Left lung (tissue), 14 donors: ENCODE measurements at places on chromosomes 7 and 10. TPM values are rescaled to one million over a fixed set of nuclear protein-coding genes. Genes with fewer than 3 reads are reported as not detected.
A peak's percentile ranks its signal among the peaks of the same experiment; 100 is the strongest.

GRCh38 chr7:70177166-70177565 lies 578.9 kb downstream of the AUTS2 start:
- H3K4me3 ChIP-seq, result no peak overlapping the region
- H3K27me3 ChIP-seq, result no peaks in the 10 kb centered on the region
- no peaks in the 10 kb centered on the region for H3K4me1 ChIP-seq

DNA sequence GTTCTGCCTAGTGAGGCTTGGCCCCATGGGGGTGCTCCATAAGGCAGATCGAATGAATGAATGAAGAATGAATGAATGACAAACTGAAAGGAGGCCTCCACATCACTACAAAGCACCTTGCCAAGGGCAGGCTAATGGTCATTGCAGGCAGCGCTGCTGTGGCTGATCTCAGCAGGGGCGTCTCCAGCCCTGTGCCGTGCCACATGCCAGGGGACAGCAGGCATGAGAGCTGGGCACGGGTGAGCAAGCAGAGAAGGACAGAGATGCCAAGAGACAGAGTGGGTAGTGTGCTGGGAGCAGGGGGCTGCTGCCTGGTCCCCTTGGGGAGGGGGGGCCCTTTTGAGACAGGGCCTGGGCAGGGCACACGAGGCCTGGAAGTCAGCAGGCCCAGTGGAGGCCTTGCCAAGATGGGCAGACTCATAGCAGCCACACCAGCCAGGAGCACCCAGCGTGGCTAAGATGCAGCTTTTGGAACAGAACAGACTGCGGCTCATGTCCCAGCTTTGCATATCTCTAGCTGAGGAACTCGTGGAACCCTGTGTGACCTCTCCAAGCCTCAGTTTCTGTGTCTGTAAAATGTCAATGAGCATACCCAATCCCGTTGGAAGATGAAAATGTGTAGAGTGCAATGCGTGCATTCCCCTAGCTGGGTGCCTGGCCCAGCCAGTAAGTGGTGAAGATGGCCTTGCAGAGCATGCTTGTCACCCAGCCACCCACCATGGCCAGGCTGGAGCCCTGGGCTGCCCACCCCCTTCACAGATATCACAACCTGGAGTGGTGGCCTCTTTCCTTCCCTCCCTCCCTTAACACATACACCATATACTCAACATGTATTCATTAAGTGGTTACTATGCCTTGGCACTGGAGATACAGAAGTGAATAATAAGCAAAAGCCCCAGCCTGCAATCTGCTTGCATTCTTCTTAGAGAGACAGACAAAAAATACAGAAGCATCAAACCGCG lies 61.1 kb upstream of the LRRC18 start:
- no peak overlapping the region for H3K27ac ChIP-seq
- no peaks in the 10 kb centered on the region for H3K27me3 ChIP-seq
- H3K36me3 ChIP-seq, result no peaks in the 10 kb centered on the region
- H3K4me3 ChIP-seq, result no peak overlapping the region

DNA sequence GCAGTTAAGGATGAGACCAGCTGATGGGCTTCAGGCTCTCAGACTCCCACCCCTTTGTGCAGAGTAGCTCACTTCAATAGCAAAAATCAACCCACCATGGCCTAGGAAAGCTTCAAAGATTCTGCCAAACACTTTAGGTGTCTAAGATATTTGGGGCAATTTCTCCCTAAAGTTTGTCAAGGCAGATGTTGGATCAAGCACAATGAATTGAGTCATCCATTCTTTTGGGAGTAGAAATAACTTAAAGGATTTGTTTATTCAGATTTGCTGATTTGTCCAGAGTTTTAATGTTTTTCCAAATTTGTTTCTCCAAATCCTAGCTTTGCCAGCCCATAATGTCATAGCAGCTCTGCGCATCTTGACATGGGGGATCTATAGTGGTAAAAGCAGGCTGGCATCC lies 855.1 kb downstream of the LRMDA start:
- no peak overlapping the region for H3K4me3 ChIP-seq
- H3K4me1 ChIP-seq, result no peaks in the 10 kb centered on the region
- no peak overlapping the region for H3K27ac ChIP-seq
- DNase-seq, result no peak
- no peaks in the 10 kb centered on the region for H3K36me3 ChIP-seq

- no peak for DNase-seq
- peaks cover 3% of the 10 kb centered on the region for H3K4me1 ChIP-seq
- no peak overlapping the region for H3K4me3 ChIP-seq
- no peak overlapping the region for H3K27ac ChIP-seq
- H3K27me3 ChIP-seq, result no peaks in the 10 kb centered on the region
- H3K36me3 ChIP-seq, result no peaks in the 10 kb centered on the region
Observed at GRCh38 chr7:69736126-69736810, 138.0 kb downstream of the AUTS2 start.

- no peaks in the 10 kb centered on the region for H3K36me3 ChIP-seq
- peaks cover 13% of the 10 kb centered on the region for H3K4me1 ChIP-seq
- H3K4me3 ChIP-seq, result peak overlapping the region; percentile 57
- H3K27me3 ChIP-seq, result no peaks in the 10 kb centered on the region
- H3K27ac ChIP-seq, result peak overlapping the region; percentile 94
Observed at GRCh38 chr7:116526897-116527296, 2.1 kb downstream of the CAV1 start.

DNA sequence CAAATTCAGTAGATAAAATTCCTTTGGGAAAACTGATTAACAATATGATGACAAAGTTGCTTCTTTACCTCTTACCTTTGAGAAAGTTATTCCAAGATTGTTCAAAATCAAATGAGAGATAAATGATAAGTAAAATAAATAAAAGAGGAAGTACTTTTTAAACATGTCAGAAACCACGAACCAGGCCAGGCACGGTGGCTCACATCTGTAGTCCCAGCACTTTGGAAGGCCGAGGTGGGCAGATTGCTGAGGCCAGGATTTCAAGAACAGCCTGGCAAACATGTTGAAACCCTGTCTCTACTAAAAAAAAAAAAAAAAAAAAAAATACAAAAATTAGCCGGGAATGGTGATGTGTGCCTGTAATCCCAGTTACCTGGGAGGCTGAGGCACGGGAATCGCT lies 296.6 kb downstream of the HGF start:
- H3K27ac ChIP-seq, result no peak overlapping the region
- H3K4me1 ChIP-seq, result no peaks in the 10 kb centered on the region
- no peak for DNase-seq
- no peaks in the 10 kb centered on the region for H3K36me3 ChIP-seq
- H3K27me3 ChIP-seq, result no peaks in the 10 kb centered on the region

GRCh38 chr7:101519324-101520023 lies 109.6 kb downstream of the MYL10 start:
- H3K27me3 ChIP-seq, result peaks cover 8% of the 10 kb centered on the region
- no peaks in the 10 kb centered on the region for H3K4me1 ChIP-seq
- no peak for DNase-seq
- H3K27ac ChIP-seq, result no peak overlapping the region
- no peak overlapping the region for H3K4me3 ChIP-seq

DNA sequence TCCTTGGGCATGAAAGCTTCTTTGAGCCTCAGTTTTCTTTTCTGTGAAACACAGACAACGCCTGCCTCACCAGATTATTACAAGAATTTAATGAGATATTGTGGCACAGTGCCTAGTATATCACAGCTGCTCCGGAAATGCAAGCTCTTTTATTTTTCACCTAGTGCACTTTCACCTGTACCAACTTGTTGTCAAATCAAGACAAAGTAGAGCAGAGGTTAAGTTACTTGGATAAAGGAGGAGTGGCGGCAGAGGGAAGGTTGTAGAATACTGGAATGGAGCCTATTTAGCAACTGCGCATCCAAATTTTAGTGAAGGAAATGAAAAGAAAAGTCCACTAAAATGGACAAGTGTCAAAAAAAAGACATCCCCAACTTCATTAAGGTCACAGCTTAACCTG lies 54.9 kb upstream of the RHOBTB1 start:
- H3K4me3 ChIP-seq, result no peak overlapping the region
- no peaks in the 10 kb centered on the region for H3K4me1 ChIP-seq
- no peaks in the 10 kb centered on the region for H3K36me3 ChIP-seq
- DNase-seq, result no peak
- no peaks in the 10 kb centered on the region for H3K27me3 ChIP-seq
- no peak overlapping the region for H3K27ac ChIP-seq

DNA sequence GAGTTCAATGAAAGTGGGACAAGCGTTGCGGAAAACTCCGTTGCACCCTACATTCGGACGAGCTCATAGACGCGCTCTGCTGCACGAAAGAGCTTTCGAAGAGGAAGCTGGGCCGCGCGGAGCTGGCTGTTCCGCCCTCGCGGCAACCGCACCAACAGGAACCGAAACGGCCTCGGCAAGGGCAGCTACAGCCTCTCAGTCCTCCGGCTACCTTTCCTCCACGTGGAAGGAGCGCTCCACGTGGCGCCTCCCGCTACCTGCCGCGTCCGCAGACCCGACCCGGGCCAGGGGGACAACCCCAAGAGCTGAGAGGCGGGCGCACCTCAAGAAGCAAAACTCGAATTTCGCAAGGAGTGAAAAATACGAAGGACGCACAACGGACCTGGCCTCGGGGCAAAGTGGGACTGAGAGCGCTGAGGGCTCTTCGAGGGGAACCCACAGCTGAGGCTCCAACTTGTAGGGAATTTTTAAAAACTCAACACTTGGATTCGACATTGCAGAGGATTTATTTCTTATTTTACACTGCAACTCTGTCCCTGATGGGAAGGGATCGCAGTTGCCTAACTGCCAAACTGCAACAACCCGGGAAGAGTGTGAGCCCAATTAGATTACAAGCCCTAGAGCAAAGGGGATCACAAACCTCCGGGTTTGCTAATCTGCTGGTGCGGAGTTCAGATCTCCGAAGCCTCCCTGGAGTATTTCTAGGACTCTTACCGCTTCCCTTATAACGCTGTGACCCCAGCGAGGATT lies 1.4 kb downstream of the HPSE2 start:
- DNase-seq, result peak; percentile 64
- H3K4me3 ChIP-seq, result peak overlapping the region; percentile 37
- H3K4me1 ChIP-seq, result peaks cover 10% of the 10 kb centered on the region
- peaks cover 100% of the 10 kb centered on the region for H3K27me3 ChIP-seq

GRCh38 chr10:84088626-84089025 lies 50.7 kb upstream of the GHITM start:
- H3K27ac ChIP-seq, result no peak overlapping the region
- peaks cover 9% of the 10 kb centered on the region for H3K27me3 ChIP-seq
- no peak overlapping the region for H3K4me3 ChIP-seq

GPR15LG gene
- not detected for total RNA-seq

SFMBT2 gene
- 6.0 TPM for total RNA-seq

CYP2C9 gene
- 0.82 TPM for total RNA-seq

CELF2 gene
- total RNA-seq, result 107 TPM

SPDYE11 gene
- total RNA-seq, result not detected
